Left renal cortex interstitium (tissue), 4 donors: ENCODE measurements at places on chromosomes 7 and 10. TPM values are rescaled to one million over a fixed set of nuclear protein-coding genes. Genes with fewer than 3 reads are reported as not detected.

DNA sequence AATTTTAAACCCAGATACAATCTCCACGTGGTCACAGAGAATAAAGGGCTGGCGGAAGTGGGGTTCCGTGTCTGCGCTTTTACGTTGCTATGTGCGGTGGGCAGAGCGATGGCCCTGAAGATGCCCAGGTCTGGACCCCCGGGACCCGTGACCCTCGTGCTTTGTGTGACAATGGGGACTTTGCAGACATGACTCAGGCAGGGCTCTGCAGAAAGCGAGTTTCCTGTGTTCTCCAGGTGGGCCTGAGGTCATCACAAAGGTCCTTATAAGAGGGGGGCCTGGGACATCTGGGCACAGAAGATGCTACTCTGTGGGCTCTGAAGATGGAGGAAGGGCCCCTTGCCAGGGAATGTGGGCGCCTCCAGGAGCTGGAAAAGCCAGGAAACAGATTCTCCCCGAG lies 95.3 kb downstream of the ELFN1 start:
- no peak for DNase-seq

DNA sequence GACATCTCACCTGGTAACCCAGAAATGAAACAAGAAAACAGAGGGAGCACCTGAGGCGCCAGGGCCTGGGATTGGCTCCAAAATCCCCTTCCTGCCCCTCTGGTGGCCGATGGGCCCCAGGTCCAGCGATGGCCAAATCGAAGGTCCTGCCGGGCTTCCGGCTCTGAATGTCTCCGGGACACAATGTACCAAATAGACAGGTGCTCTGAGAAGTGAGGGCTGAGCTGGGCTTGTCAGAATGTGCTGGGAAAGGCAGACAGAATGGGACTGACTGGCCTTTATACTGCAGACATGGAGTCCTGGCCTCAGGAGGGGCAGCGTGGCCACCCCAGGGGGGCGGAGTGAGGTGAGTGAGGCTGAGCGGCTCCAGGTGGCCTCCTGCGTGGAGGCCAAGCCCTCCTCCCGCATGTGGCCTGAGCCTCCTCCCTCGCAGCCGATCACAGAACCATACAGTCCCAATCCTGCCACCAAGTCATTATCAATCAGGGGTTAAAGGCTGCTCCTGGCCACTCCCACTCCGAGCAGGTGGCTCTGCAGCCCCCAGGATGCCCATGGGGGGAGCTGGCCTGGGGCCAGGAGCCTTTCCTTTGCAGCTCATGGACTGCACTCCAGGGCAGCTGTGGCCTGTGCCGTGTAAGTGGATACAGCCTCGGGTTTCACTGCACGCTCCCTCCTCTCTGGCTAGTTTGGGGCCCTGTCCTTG lies 185.5 kb downstream of the ADARB2 start:
- DNase-seq: no peak

DNA sequence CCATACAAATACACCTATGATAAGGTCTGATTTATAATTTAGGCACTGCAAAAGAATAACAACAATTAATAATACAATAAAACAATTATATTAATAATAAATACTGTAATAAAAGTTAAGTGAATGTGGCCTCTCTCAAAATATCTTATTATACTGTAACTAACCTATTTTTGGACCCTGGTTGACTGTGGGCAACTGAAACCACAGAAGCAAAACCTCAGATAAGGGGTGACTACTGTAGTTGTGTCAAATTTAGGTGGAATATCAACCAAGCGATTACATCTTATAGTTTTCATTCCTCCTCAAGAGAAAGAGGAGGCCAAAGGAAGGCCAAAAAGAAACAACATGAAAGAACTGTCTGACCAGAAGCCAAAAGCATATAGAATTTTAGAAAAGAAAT lies 103.9 kb downstream of the SKAP2 start:
- no peak for DNase-seq

DNA sequence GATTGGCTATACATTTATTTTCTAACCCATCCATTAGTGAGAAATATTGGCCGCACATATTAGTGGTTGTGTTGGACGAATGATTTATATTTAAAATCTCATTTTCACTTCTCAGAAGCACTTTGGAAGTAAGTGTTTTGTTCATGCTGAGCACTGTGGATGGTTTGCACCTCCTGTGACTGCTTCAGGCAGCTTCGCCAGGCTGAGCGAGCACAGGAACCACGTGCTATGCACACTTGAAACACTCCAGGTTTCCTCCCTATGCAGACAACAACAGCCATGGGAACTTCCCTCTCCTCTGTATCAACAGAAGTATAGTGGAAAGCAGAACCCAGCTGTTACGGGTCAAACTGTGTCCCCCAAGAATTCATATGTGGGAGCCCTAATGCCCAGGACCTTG lies 67.3 kb upstream of the WDR11 start:
- DNase-seq: no peak

DNA sequence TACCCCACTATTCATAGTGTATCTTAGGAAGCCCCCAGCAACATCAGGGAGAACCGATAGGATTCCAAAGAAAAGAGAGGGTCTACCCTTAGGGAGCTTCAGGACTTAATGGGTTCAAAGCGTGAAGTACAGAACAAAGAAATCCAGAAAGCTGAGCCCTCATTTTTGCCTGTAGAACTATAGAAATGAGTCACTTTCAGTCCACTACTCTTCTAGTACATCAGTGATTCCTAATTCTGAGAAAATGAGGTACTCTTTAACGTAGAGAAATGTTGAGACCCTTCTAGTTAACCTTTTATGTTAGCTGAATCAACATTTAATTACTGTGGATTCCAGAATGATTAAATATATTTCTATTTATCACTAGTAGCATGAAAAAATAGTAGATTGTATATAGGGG lies 1.8 kb downstream of the TDRD1 start:
- no peak for DNase-seq

GRCh38 chr7:25897261-25897782 lies 254.7 kb upstream of the NFE2L3 start:
- no peak for DNase-seq

- DNase-seq: no peak
Measured at GRCh38 chr7:44307301-44307900, 18.0 kb downstream of the CAMK2B start.

- no peak for DNase-seq
Measured at GRCh38 chr10:133150656-133151055, 9.4 kb upstream of the KNDC1 start.

GRCh38 chr10:92972886-92973285 lies 87.7 kb upstream of the CYP26C1 start:
- DNase-seq: no peak

GRCh38 chr7:158321936-158322615 lies 265.5 kb downstream of the PTPRN2 start:
- DNase-seq: no peak

Gene CCDC71L
- 7.9 TPM for polyA plus RNA-seq

Gene MAT1A
- polyA plus RNA-seq: 0.92 TPM
